ENCODE measurements at places on chromosomes 12 and 14.
A peak's percentile ranks its signal among the peaks of the same experiment; 100 is the strongest.

DNA sequence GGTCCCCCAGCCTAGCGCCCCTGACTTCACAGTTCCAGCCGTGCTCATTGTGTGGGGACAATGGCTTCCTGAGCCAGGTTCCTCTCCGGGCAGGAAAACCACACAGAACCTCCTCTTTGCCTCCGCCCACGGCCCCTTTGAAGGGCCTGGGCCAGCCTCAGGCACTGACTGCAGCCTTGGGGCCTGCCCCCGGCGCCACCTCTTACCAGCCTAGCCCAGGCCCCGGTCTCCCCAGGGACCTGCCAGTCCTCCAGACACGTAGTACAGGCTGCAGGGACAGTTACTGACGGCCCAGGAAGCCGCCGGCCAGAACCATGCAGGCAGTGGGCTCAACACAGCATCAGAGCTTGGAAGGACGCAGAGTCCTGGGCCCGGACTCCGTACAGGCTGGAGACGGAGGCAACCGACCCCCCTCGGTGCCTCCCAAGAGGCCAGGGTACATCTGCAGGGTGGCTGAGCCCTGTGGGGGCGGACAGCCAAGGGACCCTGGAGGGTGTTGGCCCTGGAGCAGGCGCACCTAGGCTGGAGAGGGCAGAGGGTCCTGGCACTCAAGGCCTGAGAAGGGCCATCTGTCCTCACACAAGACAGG is 20.9 kb upstream of the NUDT14 start:
- DNase-seq: peak; percentile 63

DNA sequence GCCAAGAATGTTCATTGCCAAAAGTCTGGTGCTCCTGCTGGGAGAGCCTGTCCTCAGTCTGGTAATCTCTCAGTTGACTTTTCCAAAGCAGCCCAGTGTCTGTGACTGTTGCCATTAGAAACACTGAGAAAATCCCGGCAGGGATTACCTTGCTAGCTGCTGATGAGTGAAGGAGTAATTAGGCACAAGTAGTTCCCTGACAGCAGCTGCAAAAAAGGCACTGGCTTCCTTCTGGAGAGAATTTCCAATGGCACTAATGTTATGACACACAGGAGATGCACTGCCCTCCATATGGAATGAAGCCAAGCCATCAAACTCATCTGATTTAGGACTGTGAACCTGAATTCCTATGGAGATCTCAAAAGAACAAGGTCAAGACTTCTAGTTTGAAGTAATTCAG is 1321.2 kb upstream of the SEL1L start:
- DNase-seq: no peak

- DNase-seq: no peak
Observed at GRCh38 chr12:132853285-132854092, 24.8 kb upstream of the GOLGA3 start.

DNA sequence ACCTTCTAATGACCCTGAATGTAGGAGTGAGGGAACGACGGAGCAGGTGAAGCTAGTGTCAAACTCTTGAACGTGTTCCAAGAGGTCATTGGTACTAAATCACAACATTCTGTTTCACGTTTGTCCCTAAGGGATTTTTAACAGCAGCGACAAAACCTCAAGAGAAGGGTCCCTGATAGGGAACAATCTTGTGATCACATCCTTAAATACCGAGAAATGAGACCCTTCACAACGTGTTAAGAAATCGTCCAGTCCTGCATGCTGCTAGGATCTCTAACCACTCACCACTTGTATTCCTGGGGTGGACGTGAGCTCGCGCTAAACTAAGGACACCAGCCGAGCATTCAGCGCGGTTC is 134.1 kb upstream of the KRAS start:
- DNase-seq: no peak

- DNase-seq: no peak
Observed at GRCh38 chr12:30067146-30067545, 283.4 kb upstream of the TMTC1 start.

GRCh38 chr12:102539651-102540553 is 59.5 kb upstream of the IGF1 start:
- no peak for DNase-seq

- no peak for DNase-seq
Observed at GRCh38 chr12:50062728-50063460, 5.5 kb downstream of the ASIC1 start.

- DNase-seq: peak; percentile 44
Observed at GRCh38 chr12:3869865-3870264, 3.3 kb downstream of the PARP11 start.

GRCh38 chr14:27392153-27392552 is 794.3 kb upstream of the NOVA1 start:
- no peak for DNase-seq

GRCh38 chr12:122079532-122080081 is 1.1 kb downstream of the MLXIP start:
- DNase-seq: peak; percentile 41

DNA sequence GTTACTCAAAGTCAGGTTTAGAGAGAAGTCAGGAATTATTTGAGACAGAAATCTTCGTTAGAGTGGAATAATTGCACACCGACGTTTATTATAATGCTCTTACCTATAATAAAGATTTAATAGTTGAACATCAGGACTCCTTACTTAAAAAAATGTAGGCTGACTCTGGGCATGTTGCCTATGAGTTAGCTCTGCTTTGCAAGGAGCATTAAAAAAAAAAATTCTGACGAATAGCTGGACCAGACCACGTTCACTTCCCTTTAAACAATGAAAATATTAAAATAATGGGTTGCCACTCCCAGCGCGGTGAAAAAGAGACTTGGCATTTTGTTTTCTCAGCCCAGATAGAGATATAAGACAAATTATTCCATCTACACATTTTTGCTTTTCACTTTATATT is 574 bp upstream of the FANCM start:
- DNase-seq: no peak

- DNase-seq: no peak
Observed at GRCh38 chr14:66163023-66163422, 323.1 kb upstream of the CCDC196 start.

DNA sequence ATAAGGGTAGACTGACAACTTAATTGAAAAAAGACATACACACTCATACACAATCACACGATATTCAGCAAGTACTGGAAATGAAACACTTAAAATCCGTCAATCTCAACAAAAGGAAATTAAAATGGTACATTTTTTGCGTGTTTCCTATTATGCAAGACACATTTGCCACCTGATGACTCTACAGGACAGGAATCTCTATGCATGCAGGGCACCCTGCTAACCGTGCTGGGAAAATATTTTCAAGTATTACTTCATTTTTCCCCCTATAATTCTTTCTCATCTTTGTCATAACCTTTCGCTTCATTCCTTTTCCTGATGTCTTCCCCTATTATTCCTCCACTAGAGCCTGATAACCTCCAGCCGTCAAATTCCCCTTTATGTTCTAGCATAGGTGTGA is 150.2 kb downstream of the TMEM132D start:
- no peak for DNase-seq

- DNase-seq: no peak
Observed at GRCh38 chr14:105272623-105273022, 24.3 kb downstream of the BTBD6 start.

DNA sequence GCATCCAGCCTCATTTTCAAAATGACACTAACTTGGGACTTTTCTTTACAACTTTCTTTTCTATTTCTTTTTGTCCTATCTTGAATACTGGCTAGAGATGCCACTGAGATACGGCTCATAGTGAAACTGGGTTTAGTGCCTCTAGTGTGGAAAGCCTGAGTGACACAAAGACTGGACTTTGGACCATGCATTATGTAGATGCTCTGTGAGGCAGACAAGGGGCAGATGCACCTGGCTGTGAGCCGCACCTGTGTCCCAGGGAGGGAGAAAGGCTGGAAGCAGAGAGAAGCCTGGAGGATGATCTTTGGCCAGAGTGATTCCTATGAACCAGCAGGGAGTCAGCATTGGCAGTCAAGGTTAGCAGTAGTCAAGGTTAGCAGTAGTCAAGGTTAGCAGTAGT is 852.3 kb upstream of the TMEM132C start:
- DNase-seq: no peak

DNA sequence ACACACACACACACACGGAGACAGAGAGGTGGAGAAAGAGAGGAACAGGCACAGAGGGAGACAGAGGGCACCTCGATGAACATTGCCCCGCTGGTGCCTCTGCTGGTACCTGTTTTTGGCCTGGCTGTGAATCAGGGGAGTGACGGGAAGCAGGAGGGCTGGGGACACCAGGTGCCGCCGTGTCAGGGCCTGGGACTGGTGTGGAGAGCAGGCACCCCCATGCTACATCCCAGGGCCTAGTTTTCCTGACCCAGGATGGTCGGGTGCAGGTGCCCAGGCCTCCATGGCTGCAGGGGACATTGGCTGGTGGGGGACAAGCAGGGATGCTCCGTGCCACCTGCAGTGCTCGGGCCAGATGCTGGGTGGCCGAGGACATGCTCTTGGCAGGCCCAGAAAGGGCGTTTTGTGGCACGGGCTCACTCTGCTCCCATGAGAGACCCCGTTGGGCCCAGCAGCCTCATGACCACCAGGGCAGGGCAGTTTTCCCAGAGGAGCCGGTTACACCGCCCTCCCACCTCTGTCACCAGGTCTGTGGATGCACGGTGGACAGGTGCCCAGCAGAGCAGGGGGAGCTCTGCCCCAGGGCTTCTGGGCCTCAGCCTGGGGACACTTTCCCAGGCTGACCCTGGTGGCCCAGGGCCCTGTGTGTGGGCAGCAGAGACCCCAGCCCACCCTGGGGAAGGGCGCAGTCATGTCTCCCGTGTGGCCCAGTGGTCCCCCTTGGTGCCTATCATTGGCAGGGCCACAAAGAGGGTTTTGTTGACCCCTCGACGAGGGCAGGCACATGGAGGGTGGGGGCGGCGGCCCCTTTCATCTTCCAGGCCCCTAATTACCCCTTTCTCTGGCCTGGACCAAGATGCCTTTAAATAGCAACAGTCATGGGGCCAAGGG is 207.5 kb upstream of the RTL1 start:
- DNase-seq: no peak

DNA sequence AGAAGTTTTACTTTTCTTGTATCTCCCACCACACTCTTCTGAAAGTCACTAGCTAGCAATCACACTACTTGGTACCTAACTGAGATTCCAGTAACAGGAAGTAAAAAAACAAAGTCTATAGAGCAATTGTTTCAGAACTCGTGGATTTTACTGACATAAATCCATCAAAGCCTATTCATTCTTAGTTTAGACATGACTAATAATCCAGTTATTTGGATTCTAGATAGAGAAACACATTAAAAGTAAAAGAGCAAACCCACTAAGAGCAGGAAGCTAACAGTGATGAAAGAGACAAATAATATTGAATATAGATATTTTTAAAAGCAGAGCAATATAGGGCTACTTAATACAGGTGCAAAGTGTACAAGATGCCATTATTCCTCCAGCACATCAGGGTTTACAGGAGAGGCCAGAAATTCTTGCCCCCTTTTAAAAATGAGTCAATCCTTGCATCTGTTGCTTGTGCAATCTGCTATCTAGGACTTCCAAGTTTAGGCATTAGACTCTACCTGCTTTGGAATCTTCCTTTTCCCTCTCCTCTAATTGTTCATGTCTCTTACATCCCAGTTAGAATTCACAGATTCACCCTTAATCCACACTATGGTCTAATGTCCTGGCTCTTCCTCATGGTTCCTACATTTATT is 6.0 kb downstream of the HEATR5A start:
- no peak for DNase-seq

GRCh38 chr14:72828604-72829003 is 65.3 kb downstream of the DPF3 start:
- DNase-seq: no peak

DNA sequence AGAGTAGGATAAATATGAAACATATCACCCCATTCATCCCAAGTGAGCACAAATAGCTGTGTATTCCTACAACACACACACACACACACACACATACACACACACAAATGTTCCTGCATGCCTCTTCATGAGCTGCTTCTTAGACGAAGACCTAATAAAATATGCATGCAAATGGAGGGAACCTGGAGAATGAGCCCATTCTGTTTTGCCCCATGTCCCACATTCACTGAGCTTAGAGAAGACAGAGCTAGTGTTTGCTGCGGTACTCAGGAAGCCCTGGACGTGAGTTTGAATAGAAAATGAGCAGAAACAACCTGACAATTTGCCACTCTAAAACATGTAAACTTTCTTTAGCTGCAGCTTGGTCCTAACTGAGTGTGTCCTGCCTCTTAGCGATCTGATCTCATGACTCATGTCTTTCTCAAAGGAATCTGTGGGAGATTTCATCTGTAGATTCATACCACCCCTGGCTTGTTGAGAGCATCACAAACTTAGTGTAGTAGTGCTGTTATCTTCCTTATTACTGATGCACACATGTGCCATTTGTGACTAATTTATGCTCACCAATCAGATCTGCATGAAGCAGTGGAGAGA is 86.8 kb downstream of the ITPR2 start:
- DNase-seq: no peak

DNA sequence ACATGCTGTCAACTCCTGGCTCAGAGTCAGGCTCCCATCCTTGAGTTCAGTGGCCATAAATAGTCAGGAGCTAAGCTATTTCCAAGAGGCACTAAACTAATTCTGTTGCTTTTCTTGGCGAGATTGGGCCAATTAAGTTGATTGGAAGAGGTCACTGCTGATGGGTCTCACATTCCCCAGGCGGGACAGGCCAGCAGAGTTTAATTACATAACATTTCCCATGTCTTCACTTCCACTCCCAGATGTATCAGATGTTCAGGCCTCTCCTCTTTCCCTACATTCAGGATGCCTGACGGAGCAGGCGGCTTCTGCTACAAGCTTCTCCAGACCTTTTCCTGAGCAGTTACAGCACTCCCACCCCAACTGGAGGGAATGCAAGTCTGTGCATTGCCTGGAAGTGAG is 5.3 kb downstream of the NTF3 start:
- no peak for DNase-seq

- DNase-seq: no peak
Observed at GRCh38 chr14:69344171-69344570, 53.9 kb downstream of the ERH start.

DNA sequence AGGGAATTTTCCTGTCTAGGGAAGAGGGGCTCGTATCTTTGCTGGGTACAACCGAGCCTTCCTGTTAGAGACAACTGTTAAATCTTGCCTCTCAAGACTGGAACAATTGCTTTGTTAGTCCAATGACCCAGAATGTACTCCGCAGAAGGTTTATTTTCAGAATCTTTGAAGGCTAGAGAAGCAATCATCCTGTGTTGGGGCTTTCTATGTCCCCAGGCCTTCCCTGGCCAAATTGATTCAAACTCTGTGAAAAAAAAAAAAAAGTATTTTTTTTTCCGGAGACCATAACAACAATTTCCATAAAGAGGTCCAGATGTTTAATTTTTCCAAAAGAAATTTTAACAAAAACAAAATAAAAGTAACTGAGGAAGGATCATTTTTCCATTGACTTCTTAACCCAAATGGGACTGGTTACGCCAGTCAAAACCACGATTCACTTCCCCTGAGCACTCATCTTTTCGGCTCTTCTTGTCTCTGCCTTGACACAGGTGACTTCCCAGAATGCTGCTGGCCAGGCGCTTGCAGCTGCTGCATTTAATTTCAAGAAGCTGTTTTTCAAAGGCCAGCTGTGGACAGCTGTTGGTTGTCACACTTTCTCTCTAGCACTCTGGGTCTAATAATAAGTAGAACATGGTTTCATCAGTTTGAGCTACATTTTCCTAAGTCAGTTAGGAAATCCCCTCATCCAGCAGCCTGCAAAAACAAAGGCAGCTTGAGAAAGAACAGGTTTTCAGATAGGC is 81.6 kb upstream of the MANSC4 start:
- no peak for DNase-seq

GRCh38 chr12:54383041-54383609 is 1.4 kb downstream of the ZNF385A start:
- DNase-seq: no peak

Measured in B cell (primary cell).